ENCODE measurements at places on chromosomes 3 and 15.

DNA sequence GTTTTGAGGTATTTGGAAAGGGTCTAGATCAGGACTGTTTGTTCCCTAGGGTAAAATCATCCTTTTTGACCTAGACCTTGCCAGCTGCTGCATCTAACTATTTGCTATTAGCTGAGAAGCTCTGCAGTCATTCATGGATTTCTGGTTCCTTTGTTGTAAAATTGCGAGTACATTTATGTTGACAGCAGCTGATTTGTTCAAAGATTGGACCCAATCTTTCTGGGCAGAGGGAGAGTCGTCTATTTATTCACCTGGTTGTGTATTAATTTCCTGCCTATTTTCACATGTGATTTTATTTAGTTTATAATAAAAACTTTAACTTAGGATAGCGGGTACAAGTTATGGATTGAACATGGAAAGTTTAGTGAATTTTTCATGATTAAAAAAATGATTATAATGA is 236.3 kb downstream of the CNTN4 start:
- DNase-seq: no peak

- DNase-seq: no peak
Observed at GRCh38 chr3:156910022-156910421, 83.9 kb downstream of the LEKR1 start.

- no peak for DNase-seq
Observed at GRCh38 chr3:78026318-78026828, 986.5 kb downstream of the ROBO2 start.

- DNase-seq: no peak
Observed at GRCh38 chr3:194166682-194167479, 30.9 kb downstream of the HES1 start.

- no peak for DNase-seq
Observed at GRCh38 chr3:130528120-130528519, 11.1 kb downstream of the COL6A6 start.

- no peak for DNase-seq
Observed at GRCh38 chr15:42832576-42832975, 88.0 kb downstream of the TTBK2 start.

- DNase-seq: no peak
Observed at GRCh38 chr3:123861081-123861836, 22.9 kb downstream of the MYLK start.

- DNase-seq: no peak
Observed at GRCh38 chr3:110646055-110646454, 425.6 kb upstream of the NECTIN3 start.

DNA sequence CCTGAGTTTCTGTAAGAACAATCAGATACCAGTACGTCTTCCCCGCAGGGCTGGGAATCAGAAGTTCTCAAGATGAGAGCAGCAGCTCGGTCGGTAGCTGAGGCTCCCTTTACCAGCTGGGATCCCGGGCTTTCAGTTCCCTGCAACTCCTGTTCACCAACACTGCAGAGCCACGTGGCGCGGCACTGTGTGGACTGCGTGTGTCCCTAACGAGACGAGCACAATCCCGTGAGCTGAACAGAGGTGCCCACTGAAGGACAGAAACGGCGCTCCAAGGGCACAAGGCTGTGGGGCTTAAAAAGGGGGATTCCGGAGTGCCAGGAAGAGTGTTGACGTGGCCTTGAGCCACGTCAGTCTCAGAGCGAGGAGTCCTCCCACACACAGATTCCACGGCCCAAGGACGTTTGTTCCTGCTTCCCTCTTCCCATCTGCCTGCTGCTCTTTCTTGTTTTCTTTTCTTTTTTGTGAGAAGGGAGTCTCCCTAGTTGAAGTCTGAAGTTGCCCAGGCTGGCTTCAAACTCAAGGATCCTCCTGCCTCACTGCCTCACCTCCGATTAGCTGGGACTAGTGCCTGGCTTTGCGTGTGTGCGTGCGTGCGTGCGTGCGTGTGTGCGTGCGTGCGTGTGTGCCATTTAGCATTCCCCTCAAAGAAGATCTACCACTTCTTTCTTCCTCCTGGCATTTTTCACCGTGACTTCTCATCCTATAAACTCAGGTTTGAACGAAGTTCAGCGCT is 37.1 kb upstream of the RPL35A start:
- DNase-seq: peak; percentile 8

DNA sequence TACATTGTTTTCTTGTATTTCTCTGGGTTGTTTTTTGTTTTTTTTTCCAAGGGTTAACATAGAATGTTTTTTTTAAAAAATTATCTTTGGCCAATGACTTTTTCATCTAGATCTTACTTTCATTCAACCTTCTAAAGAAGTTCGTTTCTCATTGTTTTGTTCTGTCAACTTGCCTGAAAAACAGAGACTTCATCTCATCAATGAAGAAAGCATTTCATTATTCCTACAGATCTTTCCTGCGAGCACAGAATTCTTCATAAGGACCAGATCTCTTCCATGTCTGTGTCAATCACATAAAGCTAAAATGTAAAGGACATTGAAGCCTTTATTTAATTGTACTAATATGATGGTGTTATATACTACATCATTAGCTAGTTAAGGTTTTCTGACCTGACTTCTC is 9.7 kb upstream of the EIF3J start:
- DNase-seq: no peak

GRCh38 chr3:9947025-9947995 is 4.9 kb downstream of the PRRT3 start:
- no peak for DNase-seq

DNA sequence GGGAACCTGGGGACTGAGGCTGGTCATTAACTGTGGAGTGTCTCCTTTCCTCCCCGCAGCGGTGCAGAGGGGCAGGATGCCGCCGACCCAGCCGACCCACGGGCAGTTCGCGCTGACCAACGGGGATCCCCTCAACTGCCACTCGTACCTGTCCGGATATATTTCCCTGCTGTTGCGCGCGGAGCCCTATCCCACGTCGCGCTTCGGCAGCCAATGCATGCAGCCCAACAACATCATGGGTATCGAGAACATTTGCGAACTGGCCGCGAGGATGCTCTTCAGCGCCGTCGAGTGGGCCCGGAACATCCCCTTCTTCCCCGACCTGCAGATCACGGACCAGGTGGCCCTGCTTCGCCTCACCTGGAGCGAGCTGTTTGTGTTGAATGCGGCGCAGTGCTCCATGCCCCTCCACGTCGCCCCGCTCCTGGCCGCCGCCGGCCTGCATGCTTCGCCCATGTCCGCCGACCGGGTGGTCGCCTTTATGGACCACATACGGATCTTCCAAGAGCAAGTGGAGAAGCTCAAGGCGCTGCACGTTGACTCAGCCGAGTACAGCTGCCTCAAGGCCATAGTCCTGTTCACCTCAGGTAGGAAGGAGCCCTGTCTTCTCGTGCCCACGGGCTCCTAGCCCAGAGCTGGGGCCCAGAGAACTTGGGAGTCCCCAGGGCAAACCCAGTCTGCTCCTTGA is 3.7 kb downstream of the NR2F2 start:
- no peak for DNase-seq

GRCh38 chr3:9194509-9195184 is 54.8 kb downstream of the SRGAP3 start:
- no peak for DNase-seq

DNA sequence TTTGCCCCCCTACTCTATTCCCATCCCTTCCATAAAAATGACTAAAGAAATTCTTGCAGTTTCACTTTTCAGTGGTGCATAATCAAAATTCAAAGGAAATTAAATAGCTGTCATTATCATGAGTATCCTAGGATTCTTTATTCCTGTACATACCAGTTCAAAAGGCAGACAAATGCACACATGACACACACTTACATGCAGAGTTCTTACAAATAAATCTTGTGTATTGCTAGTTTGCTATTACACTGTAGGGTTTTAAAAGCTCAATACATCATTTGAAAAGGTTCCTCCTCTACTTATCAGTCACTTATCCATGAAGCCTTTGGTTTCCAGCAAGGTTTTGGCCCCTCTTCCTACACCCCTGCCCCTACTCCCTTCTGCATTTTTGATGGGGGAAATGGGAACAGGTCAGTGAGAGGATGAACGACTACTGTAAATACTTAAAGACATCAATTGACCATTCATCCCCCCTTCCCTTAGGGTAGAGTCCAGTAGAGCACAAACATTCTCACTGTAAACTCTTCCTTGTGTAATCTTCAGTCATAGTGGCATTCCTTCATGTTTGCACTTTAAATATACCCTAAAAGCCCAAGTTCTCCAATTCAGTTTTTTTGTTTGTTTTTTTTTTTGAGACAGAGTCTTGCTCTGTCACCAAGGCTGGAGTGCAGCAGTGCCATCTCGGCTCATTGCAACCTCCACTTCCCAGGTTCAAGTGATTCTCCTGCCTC is 92.6 kb downstream of the SUCLG2 start:
- DNase-seq: no peak

- DNase-seq: peak; percentile 29
Observed at GRCh38 chr3:157129803-157130466, 30.0 kb downstream of the CCNL1 start.

DNA sequence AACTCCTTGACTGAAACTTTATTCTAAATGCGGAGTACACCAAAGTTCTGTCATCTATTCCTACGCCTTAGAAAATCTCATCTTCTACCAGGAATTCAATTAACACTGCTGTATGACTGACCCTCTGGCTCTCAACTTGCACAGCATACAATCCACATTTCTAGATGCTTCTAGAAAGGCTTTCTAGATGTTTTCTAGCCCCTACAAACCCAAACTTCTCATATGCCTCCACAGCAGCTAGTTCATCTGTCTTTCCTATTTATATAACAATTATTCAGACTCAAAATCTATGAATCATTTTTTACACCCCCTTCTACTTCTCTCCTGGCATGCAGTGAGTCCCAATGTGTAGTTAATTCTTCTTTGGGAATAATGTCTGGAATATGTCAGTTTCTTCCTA is 13.2 kb downstream of the INO80 start:
- DNase-seq: no peak

GRCh38 chr3:62319570-62320243 is 53.6 kb downstream of the FEZF2 start:
- no peak for DNase-seq

DNA sequence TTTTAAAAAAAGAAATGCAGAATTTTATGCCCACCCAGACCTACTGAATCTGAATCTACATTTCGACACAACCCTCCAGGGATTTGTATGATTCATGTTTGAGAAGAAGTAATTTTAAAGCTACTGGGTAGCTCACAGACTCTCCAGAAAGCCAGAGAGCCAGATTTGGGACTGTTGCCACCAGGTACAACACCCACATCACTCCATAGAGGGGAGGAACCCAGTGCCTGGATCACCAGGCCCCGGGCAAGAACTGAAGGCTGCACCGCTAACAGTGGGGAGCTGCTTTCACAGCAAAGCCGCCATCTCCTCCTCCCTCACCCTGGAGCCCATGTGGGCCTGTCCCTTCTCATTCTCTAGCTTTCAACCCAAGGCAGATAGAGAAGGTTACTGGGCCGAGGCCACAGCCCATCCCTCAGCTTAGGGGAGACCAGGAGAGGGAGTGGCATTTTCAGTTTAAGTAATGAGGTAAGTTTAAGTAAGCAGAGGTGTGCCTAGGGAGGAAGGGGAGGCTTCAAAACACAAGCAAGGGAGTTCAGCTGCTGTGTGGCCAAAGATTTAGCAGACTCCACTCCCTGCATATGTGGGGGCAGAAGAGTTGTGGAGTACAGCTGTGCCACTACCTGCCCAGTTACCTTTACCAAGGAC is 109.8 kb downstream of the IL12A start:
- no peak for DNase-seq

DNA sequence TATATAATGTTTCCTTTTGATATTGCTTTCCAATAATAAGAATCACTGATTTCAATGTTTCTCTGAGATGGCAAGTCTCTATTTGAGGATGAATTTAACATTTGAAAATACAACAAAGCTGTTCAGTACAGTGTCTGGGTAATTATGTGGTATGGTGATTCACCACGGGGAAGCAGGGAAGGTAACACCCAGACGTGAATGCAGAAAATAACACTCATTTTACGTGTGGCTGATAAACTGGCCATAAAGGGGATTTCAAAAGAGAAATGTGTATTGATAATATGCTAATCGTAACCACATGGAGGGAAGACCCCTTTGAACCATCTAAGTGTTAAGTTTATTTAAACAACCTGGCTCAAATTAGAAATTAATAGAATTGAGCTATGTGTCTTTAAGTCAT is 344.6 kb downstream of the GRM7 start:
- no peak for DNase-seq

DNA sequence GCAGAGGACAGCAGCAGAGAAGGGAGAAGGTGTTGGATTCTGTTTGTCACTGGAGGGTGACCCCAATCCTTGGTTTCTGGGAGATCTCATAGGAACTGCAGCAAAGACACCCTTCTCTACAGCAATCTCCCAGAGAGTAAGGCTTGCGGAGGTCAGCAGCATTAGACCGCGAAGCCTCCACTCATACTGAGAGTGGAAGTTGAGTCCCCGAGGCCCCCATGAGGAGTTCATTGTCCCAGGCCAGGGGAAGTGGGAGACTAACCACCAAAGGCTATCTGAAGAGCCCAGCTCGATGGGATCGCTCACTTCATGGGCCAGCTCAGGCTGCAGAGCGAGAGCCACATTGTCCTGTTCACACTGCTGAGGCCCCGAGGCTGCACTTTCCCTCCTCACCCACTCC is 44.6 kb downstream of the GLDN start:
- no peak for DNase-seq

- no peak for DNase-seq
Observed at GRCh38 chr3:23455775-23456174, 252.6 kb downstream of the UBE2E2 start.

DNA sequence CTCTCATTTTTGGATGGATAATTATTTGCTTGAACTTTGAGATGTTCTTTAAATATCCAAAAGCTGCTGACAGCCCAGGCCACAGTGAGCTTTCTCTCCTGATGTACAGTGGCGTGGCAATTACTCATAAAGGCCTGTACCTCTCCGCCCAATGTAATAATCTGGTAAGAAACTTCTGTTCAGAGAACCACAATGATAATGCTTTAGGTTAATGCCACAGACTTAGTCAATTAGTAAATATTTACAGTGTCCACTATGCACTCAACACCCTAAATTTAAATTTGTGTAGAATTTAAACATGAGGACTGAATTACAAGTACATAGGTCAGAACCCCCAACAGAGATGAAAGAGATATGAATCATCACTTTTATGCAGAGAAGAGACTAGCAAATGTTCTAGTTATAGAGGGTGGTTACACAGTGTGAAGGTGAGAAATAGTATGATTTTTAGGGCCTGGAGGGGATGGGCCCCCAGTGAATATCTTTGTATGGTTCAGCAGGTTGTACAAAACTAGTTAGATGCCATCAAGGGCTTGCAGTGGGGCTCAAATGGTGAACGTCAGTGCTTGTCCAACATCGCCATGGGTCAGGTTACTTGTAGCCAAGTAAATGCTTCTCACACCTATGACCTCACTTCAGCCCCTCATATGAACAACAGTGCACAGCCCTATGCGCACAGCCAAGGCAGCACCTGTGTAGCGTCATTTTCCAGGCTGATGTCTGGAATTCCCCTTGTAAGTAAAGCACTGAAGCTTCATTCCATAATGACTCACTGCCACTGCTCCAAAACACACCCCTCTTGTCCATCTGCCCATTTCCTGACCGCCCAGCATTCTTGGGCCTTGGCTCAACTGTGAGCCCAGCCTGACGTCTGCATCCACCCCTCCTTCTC is 13.3 kb downstream of the ABHD2 start:
- no peak for DNase-seq

- DNase-seq: no peak
Observed at GRCh38 chr3:21877214-21877754, 126.3 kb upstream of the ZNF385D start.
